Activated CD4-positive, CD25-positive, alpha-beta regulatory T cell treated with anti-CD3 and anti-CD28 coated beads, Interleukin-2, amount 50 U/mL, for 16 hours (primary cell): ENCODE measurements at places on chromosomes 1 and 21.

- DNase-seq = no peak
These were observed 180.7 kb upstream of the VAMP3 start for GRCh38 chr1:7590426-7590790.

- DNase-seq = no peak
These were observed 11.2 kb downstream of the TAF5L start for GRCh38 chr1:229614701-229615100.

DNA sequence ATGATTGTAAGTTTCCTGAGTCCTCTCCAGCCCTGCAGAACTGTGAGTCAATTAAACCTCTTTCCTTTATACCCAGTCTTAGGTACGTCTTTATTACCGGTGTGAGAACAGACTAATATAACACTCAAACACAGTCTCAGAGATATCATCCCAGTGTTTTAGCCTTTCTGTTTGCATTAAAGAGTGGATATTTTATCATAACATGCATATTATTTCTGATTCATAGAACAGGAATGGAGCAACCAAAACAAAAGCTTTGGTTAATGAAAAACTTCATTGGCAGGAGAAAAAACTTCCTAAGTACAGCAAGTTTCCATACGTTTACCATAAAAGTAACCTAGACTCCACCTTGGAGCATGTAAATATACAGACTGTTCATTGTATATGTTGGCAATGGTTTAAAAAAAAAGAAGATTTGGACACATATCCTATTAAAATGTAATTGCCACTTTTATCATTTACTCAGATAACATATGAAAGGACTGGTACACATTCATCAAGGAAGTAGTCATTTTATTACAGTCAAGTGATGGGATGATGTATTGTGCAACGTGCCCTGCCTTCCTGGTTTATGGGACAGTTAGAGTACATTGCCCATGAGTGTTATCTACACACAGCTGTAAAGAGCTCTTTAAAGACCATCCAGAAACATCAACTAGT lies 144.8 kb downstream of the ETS2 start:
- DNase-seq = no peak

DNA sequence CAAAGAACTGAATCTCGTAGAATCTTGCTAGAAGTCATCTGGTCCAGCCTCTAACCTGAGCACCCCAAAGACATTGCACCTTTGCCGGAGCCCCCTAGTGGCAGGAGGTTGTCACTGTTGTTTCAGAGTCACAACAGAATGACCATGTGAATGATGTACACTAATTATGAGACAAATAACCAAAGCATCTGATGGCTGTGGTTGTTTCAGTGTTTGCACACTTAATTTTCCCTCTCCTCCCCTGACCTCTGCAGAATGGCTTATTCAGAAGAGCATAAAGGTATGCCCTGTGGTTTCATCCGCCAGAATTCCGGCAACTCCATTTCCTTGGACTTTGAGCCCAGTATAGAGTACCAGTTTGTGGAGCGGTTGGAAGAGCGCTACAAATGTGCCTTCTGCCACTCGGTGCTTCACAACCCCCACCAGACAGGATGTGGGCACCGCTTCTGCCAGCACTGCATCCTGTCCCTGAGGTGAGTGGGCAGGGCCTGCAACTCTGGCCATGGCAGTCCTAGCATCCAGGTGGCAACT lies 26.4 kb downstream of the TRAF5 start:
- peak; percentile 53 for DNase-seq

DNA sequence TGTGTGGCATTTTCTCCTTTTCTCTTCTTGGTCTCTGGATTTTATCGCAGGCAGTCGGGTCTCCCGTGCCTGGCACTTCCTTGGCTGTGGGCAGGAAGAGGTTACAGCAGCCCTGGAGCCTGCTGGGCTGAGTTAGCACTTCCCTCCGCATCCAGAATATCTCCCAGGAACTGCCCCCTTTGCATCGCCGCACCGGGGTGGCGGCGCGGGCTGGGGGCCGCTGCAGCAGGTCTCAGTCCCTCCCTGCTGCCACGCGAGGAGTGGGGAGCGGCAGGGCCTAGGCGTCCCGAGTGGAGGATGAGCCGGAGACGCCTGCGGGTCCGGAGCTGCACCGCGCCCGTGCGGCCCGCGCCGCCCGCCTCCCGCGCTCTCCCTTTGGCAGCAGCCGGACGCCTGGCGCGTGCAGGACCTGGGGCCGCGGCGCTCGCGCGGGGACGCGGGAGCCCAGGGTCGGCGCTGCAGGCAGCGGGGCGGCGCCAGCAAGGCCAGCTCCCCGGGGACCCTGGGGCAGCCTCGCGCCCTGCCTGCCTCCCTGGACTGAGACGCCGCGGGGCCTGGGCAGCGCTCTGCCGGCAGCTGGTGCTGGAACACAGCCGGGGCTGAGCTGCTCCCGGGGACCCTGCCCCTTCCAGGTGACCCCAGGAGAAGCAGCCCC lies 192.8 kb downstream of the PRDM2 start:
- no peak for DNase-seq

GRCh38 chr1:226475142-226475511 lies 67.2 kb upstream of the PARP1 start:
- DNase-seq = no peak

GRCh38 chr1:41390573-41390972 lies 29.3 kb downstream of the FOXO6 start:
- no peak for DNase-seq

- no peak for DNase-seq
These were observed 1.1 kb downstream of the POGZ start for GRCh38 chr1:151457911-151458801.

DNA sequence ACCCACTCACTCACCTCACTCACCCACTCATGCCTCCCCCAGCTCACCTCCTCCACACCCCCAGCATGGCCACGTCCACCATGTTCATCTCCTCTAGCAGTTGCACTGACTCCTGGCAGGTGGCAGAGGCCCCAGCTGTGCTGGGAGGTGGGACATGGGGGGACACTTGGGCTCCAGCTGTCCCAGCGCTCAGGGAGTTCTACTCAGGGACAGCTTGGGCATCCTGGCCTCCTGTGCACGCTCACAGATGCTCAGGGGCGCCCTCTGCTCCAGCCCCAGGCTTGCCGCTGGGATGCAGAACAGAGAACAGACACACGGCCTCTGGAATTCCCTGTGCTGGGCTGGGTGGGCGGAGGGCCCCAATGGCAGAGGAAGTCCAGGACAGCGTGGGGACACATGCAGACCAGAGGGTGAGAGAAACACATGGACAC lies 5.2 kb downstream of the KRTAP10-8 start:
- no peak for DNase-seq

DNA sequence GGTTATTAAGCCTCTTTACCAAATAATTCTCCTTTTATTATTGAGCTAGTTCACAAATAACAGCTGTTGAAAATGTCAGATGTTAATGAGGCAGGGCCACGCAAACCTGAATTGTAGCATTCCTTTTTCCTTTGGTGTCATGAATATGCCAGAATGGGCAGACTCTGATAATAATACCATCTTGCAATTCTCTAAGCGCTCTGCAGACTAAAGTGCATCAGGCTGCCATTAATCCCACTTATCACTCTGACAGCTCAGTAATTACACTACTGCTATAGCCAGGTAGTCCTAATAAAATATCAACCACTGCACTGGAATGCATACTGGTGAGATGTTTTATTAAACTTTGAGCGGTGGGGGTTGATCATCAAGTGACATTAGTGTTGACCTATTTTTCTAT lies 177.7 kb downstream of the DPYD start:
- no peak for DNase-seq

DNA sequence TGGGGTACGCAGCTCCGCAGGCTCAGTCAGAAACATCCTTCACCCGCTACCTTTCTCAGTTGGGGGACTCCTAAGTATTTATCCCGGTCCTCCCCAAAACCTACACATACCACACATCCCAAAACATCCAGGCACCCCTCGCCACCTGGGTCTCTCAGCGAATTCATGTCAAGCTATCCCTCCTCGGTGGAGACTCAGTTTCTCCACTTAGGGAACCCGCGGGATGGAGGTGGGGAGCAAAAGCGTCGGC lies 1.3 kb upstream of the ZBTB7B start:
- DNase-seq = no peak

GRCh38 chr1:96703186-96703585 lies 18.4 kb upstream of the PTBP2 start:
- no peak for DNase-seq

GRCh38 chr1:234272656-234273312 lies 100.5 kb upstream of the COA6 start:
- no peak for DNase-seq

DNA sequence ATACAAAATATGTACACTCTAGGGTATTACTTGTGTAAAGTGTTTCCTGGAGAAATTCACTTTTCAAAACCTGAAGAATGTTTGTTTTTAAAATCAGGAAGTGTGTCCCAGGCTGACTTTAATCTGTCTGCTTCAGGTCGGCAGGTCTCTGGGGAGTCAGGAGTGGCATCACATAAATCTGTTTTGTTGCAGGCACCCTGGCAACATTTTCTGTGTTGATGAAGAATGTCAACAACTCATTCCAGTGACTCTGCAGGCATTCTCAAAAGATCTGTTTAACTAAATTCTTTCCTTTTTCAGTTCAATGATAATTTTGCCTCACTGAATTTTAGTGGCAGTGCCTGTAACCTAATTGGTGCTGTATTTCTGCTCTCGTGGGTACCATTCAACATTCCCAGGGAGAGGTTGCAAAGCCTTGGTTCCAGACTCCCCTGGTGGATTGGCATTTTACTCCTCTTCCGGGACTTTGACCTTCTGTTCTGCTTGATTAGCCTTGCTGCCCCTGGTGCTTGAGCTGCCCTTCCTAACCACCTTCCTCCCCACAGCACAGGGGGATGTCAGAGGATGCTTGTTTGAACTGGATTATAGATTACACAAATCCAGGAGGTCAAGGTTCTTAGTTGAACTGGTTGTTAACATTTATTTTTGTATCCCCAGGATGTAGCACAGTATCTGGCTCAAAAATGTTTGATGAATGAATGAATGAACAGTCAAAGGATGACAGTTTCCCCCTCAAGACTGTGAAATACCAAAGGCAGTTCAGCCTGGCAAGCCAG lies 55.4 kb upstream of the LPGAT1 start:
- DNase-seq = no peak

GRCh38 chr21:26061437-26061836 lies 109.1 kb downstream of the APP start:
- no peak for DNase-seq

DNA sequence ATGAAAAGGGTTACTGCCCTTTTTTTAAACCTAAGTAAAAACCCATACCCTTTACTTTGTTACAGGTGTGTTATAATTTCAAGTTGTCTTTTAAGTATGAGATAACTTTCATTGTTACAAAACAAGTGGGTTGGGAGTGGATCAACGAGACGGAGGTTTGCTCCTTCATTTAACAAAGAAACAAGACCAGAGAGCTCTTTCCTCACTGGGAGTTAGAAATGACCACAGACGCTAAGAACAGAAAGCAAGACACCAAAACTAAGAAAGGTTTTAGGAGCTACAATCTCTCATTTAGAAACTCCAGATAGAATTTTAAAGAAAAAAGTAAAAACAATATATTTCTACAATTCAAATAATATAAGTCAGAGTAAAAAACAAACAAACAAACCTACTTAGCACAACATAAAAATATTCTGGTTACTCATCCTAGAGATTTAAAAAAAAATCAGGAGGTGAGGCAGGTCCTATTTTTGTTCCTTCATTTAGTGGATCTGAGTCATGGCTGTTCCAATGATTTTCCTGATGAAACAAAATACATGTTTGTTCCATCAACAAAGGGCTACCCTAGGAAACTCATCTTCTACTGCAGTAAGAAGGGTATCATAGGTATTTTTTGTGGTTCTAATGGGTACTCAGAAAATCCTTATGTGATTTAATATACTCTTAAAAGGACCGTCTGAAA lies 33.0 kb downstream of the APP start:
- DNase-seq = no peak

GRCh38 chr1:55640708-55641473 lies 425.7 kb upstream of the USP24 start:
- DNase-seq = no peak

- DNase-seq = no peak
These were observed 19.1 kb upstream of the LRRC3 start for GRCh38 chr21:44436111-44436611.

- DNase-seq = no peak
These were observed 79.8 kb upstream of the ROR1 start for GRCh38 chr1:63693944-63694571.

- no peak for DNase-seq
These were observed 997 bp downstream of the ZNF362 start for GRCh38 chr1:33257207-33257771.

GRCh38 chr21:31298618-31299269 lies 45.3 kb downstream of the TIAM1 start:
- no peak for DNase-seq

- no peak for DNase-seq
These were observed 13.9 kb downstream of the CRYBG2 start for GRCh38 chr1:26340047-26340481.

DNA sequence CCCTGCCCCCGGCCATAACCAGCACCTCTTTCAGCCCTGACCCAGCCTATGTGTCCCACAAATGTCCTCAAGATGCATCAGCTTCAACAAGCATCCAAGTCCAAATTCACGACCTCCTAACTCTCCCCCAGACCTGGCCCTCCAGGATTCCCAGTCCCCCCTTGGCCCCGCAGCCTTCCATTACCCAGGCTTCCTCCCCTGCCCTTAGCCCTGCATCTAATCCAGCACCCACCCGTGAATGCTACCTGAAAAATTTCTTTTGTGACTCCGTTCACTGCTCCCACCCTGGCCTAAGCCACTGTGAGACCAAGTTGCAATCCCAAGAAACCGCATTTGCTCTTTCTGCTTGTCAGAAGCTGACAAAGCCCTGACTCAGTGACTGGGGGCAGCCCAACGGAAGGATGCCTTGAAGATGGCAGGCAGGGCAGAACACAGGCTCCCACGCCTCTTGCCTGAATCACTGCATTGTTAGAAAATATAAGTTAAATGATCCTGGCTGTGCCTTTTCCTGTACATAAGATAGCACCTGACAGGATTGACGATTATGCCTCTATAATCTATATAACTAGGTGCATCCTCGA lies 939 bp upstream of the MFAP2 start:
- DNase-seq = no peak

- peak; percentile 40 for DNase-seq
These were observed 648 bp downstream of the ATP1A1 start for GRCh38 chr1:116373431-116374352.

- DNase-seq = no peak
These were observed 1.0 kb downstream of the SMYD2 start for GRCh38 chr1:214281720-214282629.

DNA sequence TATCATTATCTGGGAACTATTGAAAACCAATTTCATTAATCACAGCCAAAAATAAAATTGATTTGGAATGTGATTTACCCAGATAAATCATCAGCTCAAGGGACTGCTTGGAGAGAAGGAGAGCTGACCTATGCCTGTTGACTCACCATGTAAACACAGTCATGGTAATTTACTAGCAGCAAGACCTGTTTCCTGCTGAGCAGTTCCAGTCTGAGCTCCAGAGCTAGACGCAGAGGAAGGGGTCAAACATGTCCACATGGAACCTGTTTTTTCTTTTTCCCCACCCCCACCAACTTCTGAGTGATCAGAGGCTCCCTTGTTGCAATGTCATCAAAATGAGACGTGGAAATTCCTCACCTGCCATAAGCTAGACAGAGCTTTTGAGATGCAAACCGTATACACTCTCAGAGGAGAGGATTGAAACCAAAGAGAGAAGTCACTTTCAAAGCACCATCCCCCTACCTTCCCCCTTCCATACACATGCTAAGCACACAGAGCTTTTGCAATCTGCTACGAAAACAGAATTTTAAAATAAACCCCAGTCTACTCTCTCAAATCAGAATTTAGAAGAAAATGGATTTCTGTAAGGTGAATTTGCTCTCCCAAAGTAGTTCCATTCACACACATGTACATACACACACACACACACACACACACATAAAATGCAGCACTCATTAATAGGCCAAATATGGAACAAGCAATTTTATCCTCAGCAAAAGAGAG lies 55.9 kb upstream of the PTGFRN start:
- DNase-seq = no peak
